ENCODE measurements at places on chromosomes 11 and 22. TPM values are rescaled to one million over a fixed set of nuclear protein-coding genes. Genes with fewer than 3 reads are reported as not detected.
A peak's percentile ranks its signal among the peaks of the same experiment; 100 is the strongest.

DNA sequence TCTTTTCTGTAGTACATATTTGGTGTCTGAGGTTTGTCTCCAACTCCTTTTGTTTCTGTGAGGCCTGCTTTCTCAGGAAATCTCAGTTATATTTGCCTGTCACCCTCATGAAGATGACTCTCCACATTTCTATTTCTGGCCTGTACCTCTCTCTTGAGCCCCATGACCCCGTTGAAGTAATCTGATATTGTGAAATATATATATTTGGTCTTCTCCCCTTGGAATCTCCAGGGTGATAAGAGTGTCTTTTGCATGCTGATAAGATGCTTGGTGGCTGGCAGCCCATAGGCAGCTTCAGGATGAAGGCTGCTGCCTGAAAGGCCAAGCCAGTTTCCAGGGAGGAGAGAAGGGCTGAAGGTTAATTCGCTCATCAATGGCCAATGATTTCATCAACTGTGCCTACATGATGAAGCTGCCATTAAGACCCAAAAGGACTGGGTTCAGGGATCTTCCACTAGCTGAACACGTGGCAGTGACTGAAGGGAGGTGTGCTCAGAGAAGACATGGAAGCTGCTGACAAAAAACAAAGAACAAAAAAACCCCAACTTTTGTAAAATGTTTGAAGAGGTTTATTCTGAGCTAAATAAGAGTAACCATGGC lies 67.4 kb downstream of the MICAL2 start:
- DNase-seq = no peak

DNA sequence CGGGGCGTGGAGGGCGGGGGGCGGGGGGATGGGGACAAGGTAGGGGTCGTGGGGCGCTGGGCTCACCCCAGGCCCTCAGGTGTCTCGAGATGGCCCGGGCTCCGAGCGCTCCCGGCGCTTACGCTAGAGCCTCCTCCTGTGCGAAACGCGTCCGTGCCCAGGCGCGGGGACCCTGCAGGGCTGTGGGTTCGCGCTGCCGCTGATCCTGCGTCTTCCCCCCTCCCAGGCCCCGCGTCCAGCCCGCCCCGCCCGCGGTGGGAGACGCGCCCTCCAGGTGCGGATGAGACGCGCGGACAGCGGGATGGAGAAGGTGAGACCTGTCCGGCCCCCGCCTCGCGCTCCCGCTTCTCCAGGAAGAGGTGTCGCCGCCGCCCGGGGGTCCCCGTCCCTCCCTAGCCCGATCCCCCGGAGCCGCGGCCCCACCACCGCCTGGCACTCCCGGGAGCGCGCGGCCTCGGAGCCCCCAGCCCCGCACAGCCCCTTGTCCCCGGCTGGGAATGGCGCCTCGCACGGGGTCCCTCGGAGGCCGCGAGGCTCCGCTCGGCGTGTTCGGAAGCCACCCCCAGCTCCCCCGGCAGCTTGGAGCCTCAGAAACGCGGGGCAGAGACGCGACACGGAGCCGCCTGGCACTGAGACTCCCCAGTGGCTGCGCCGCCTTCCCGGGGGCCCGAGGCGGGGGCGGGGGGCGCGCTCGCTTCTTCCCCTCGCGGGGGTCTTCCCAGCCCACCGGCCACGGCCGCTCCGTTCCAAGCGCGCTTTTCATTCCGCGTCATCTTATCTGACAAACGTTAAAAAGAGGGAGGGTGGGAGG lies 27.6 kb upstream of the TOLLIP start:
- peak; percentile 14 for DNase-seq

Gene NLRP14
- total RNA-seq = not detected

GRCh38 chr11:11419747-11420146 lies 66.7 kb upstream of the CSNK2A3 start:
- no peak for DNase-seq

DNA sequence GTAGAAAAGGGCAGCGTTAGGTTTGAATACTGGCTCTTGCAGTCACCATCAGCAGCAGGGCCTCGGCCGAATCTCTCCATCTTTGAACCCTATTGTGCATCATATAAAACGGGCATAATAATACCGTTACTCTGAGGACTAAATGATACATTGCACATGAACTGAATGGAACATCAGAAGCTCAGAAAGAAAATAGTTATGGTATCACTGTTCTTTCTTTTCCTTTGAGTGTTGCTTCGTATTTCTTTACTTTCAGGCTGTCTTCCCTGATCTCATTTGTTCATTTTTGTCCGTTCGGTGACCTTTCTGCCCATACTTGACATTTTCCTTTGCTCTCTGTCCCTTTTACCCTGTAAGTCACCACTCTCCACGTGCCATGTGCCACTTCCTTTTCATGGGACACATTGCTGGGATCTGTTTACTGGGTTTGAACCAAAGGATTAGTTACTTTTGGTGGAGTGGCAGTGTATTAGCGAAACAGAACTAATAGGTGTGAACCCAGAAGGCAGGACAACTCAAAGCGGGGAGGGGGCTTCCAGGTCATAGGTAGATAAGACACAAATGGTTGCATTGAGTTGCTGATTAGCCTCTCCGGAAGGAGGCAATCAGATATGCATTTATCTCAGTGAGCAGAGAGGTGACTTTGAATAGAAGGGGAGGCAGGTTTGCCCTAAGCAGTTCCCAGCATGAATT lies 717 bp upstream of the ZNF202 start:
- peak; percentile 43 for DNase-seq
